ENCODE measurements at places on chromosomes 6 and 20. TPM values are rescaled to one million over a fixed set of nuclear protein-coding genes. Genes with fewer than 3 reads are reported as not detected.

Gene TCP11
- not detected for total RNA-seq

Gene EYS
- 0.07 TPM for total RNA-seq

Gene LKAAEAR1
- total RNA-seq: 2.0 TPM

Gene CYP21A2
- total RNA-seq: not detected

Gene PTPRK
- total RNA-seq: 12.1 TPM

Gene CRISP3
- not detected for total RNA-seq

Gene C6orf52
- 2.1 TPM for total RNA-seq

Gene ARG1
- total RNA-seq: not detected

Gene BYSL
- total RNA-seq: 43.1 TPM

Gene ZNF831
- total RNA-seq: not detected

Gene THBD
- total RNA-seq: 49.5 TPM

Gene TMEM200A
- total RNA-seq: 0.07 TPM

Gene BTBD3
- total RNA-seq: 15.7 TPM

Gene SYCP2
- total RNA-seq: 0.41 TPM

Gene NOTCH4
- 0.74 TPM for total RNA-seq

Gene DSP
- total RNA-seq: 48.6 TPM

Gene CFB
- total RNA-seq: 1.6 TPM

Gene TRIM10
- not detected for total RNA-seq

Gene CAP2
- total RNA-seq: 13.0 TPM

Gene GGTLC1
- total RNA-seq: not detected

Gene NCOA6
- 17.4 TPM for total RNA-seq

Gene WFDC12
- not detected for total RNA-seq

Gene CD93
- 0.02 TPM for total RNA-seq

Gene RAB44
- 0.03 TPM for total RNA-seq

Gene MYLK2
- total RNA-seq: 0.66 TPM

Gene KHDC1L
- total RNA-seq: 0.38 TPM

Gene HMGCLL1
- 0.14 TPM for total RNA-seq

Gene RAMACL
- 0.43 TPM for total RNA-seq

Gene DOK5
- total RNA-seq: not detected

Gene CPNE5
- not detected for total RNA-seq

Gene LY86
- total RNA-seq: not detected

Gene CBFA2T2
- total RNA-seq: 6.0 TPM

Gene NNAT
- total RNA-seq: not detected

Gene EPHA7
- 0.18 TPM for total RNA-seq

Gene HLA-DOA
- not detected for total RNA-seq

Gene ORC3
- total RNA-seq: 17.2 TPM

Gene RBPJL
- total RNA-seq: not detected

Gene ZNF311
- 0.19 TPM for total RNA-seq

Gene BMP6
- 18.8 TPM for total RNA-seq

Data from A549 treated with GW870086 at 1 μM for 4 hours (cell line).